Ureter (tissue), 1 donor: ENCODE measurements at places on chromosomes 7 and 10. TPM values are rescaled to one million over a fixed set of nuclear protein-coding genes. Genes with fewer than 3 reads are reported as not detected.

DNA sequence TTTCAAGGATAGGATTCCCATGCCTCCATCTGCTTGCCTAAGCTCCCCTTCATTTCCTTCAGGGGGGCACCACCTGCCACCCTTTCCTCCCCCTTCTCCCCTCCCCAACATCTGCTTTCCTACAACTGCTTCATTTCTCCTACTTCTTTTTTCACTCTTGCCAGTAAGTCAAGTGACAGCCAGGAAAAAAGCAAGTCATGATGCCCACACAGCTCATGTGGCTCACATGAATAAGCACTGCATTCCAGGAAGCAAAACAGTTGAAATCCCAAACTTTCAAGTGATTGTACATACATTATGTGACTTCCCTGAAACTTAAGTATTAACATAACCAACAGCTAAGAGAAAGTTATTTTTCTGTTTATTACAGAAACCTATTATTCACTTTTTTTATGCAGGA, 78.6 kb downstream of the TNS3 start:
- no peak for DNase-seq

GRCh38 chr10:61136139-61136538, 192.2 kb upstream of the RHOBTB1 start:
- no peak for DNase-seq

DNA sequence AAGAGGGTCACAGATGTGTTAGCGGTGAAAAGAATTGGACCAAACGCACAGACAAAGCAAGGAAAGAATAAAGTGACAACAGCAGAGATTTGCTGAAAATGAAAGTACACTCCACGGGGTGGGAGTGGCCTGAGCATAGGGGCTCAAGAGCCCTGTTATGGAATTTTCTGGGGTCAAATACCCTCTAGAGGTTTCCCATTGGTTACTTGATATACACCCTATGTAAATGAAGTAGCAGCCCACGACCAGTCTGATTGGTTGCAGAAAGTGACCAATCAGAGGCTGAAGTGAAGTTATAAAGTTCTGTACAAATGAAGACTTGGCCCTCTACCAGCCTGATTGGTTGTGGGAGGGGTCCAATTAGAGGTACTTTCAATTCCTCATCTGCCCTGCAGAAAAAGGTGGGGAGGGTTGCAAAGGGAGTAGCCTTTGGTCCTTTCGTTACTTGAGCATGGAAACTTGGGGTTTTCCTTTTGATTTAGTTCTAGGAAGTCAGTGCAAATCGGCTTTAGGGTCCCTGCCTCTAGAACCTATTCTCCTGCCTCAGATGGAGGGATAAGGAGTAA, 125.6 kb upstream of the PRPS1L1 start:
- no peak for DNase-seq

DNA sequence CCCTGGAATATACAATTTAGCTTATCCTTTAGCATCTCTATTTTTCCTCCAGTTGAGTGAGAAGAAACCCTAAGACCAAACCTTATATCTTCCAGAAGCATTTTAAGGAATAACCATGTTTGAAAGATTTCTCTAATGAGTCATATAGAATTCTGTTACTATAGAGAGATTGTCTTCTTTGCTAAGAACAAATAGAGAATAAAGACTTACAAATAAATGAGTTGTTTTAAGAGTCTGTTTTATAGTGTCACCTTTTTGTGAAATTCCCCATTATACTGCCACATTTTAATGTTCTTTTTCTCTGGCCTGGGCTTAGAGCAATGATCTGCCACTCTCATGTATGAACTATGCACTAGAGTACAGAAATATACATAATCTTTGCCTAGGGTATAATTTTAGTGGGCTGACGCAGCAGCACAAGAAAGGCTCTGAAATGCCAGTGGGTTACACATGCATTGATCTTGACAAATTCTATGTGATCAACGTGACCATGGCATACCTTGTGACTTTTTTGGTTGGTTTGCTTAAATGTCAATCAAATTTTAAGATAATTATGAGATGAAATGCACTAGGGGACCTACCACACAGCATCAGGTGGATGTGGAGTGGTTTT, 145.1 kb upstream of the MKLN1 start:
- DNase-seq = no peak

- DNase-seq = no peak
Observed at GRCh38 chr7:156793334-156793733, 99.6 kb downstream of the LMBR1 start.

GRCh38 chr10:44569193-44570091, 184.5 kb upstream of the CXCL12 start:
- no peak for DNase-seq

- peak; percentile 77 for DNase-seq
Observed at GRCh38 chr10:86899670-86900276, 57.6 kb downstream of the MMRN2 start.

DNA sequence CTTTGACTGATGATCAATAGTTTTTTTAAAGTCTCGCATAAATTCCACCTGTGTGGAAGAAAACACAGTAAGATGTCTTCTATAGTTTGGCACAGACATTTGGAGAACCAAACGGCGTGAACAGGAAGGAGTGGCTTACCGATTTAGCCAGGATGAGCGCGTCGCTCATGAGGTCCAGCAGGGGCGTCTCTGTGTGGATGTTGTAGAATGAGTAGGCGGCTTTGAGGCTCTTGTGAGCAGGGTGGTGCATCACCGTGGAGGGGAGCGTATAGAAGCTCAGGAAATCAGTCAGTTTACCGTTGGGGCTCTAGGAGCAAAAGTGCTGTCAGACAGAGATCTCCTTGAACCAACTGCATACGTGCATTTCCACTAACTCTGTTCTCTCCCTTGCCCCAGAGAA, 15.5 kb downstream of the RPP38 start:
- DNase-seq = no peak

- DNase-seq = no peak
Observed at GRCh38 chr7:24842449-24843241, 85.4 kb upstream of the GSDME start.

DNA sequence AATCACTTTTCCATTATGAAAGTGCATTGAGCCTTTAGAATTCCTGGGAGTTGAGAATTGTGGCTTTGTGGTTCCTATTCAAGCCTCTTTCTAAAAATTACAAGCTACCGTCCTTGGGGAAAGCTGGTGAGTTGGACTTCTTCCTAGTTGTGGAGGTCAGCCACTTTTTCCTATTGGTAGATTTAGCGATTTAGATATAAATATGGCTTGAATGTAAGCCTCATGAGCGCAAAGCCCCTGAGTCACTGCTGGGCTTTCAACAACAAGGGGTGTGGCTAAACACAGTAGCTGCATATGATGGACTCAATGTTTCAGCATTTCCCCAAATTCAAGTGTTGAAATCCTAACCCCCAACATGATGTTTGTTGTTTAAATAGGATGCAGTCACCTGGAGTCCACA, 150.0 kb upstream of the IGFBP3 start:
- DNase-seq = no peak

DNA sequence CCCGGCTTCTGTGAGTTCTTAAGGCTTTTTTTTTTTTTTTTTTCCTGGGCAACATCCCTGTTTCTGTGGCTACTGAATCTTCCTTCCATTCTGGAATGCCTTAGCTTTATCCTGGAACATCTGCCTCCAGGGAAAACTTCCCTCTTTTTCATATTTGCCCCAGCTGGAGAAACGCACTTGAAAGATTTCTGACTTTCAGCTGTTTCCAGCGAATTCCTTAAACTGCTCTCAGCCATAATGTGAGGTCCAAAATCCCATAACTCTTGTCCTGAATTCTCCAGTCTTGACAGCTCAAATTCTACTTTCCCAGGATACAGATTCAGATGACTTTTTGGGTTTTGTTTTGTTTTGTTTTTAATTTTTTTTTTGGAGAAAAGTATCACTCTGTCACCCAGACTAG, 263.6 kb upstream of the AUTS2 start:
- DNase-seq = no peak

DNA sequence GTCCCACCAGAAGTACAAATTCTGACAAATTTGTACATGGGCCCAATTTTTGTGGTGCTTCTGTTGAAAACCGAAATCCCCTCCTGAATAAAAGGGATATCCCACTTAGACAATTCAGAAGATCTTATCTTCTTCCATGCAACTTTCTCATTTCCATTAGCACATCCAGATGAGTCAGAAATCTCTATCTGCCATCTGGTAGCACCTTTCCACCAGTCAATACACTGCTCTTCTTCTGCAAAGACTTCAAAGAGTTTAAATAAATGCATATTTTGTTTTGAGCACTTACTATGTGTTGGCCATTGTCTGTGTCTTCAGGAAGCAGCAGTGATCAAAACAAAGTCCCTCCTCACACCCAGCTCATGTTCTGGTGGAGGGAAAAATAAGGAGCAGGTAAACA, 12.7 kb upstream of the KLF6 start:
- no peak for DNase-seq

DNA sequence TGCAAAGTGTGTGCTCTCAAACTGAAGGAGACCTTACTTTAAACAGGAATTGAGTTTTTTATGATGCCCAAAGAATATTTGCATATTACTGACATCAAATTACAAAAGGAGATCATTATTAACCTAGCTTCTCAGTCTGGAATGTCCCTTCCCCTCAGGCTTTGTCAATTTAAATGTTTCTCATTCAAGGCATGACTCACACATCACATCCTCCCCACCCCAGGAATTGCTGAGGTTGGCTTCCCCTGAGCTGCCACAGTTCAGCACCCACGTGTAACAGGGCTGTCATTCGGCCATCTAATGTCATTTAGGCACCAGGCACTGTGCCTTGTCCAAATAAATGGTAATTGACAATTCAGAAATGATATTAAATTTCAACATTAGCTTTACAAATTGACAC, 305.9 kb upstream of the MGMT start:
- DNase-seq = no peak

- DNase-seq = no peak
Observed at GRCh38 chr7:125074141-125074540, 144.5 kb upstream of the POT1 start.

GRCh38 chr10:34147641-34148304, 667.3 kb downstream of the PARD3 start:
- DNase-seq = no peak

- DNase-seq = no peak
Observed at GRCh38 chr7:131882321-131882720, 325.9 kb upstream of the PODXL start.

DNA sequence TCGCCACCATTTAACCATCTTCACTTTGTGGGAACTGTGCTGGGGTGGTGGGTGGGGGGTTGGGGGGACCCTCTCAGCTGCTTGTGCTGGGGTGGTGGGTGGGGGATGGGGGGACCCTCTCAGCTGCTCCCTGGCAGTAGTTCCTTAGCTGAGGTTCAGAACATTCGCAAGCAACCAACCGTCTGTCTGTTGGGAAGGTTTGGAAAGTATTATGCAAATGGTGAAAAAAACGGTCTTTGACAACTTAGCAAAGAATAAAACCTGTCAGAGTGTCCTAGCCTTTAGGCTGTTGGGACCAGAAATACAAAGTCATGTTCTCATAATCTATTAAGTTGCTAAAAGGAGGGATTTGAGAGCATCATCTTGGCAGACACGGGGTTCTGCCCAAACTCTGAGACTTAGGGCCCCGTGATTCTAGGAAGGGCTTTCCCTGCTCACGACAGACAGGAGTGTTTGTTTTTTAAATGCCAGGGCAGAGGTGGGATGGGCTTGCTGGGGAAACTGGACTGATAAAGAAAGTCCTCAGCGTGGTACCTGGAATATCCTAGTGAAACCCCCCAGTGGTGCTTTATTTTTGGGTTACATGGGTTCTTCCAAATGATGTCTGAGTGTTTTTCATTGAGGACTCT, 14.1 kb upstream of the SRGN start:
- DNase-seq = no peak

- DNase-seq = no peak
Observed at GRCh38 chr10:71465551-71466252, 69.0 kb downstream of the CDH23 start.

DNA sequence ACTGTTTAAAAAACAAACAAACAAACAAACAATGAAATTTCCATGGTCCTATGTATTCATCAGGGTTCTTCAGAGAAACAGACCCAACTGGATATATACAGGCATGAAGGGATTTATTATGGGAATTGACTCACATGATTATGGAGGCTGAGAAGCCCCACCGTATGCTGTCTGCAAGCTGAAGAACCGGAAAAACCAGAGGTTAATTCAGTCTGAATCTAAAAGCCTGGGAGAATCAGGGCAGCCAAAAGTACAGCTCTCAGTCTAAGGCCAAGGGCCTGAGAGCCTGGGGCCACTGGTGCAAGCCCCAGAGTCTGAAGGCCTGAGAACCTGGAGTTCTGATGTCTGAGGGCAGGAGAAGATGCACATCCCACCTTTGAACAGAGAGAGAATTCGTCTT, 163.5 kb downstream of the MDFIC start:
- DNase-seq = no peak

DNA sequence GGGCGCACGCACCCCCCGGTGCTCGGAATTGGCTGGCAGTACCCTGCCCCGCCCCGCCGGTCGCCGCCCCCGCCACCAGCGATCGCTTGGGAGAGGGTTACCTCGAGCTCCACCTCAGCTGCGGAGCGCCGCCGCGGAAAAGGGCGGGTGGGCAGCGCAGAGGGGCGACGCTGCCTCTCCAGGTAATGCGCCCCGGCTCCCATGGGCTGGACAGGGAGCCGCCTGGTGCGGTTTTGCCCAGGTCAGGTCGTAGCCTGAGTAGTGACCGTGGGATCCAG, 1.3 kb downstream of the PFKFB3 start:
- no peak for DNase-seq

The VAX1 gene
- total RNA-seq = not detected

The YAE1 gene
- 24.8 TPM for total RNA-seq

The FAM180A gene
- 1.1 TPM for total RNA-seq

The GNGT1 gene
- total RNA-seq = 0.70 TPM

The INHBA gene
- 2.9 TPM for total RNA-seq

The ANXA8L1 gene
- total RNA-seq = 65.7 TPM

The FRMPD2 gene
- 3.4 TPM for total RNA-seq

The DPP6 gene
- not detected for total RNA-seq
